ENCODE measurements at places on chromosomes 5 and 9.
A peak's percentile ranks its signal among the peaks of the same experiment; 100 is the strongest.

GRCh38 chr9:89996116-89996515 lies 391.3 kb downstream of the GADD45G start:
- no peak for DNase-seq

- DNase-seq, result no peak
These were observed 65.6 kb downstream of the COL5A1 start for GRCh38 chr9:134707031-134707680.

- DNase-seq, result no peak
These were observed 5.4 kb downstream of the HSPA9 start for GRCh38 chr5:138569782-138570181.

GRCh38 chr9:38707885-38708637 lies 11.9 kb downstream of the FAM240B start:
- DNase-seq, result no peak

GRCh38 chr9:89225991-89226471 lies 47.4 kb upstream of the SHC3 start:
- DNase-seq, result no peak

- DNase-seq, result no peak
These were observed 448.2 kb downstream of the GADD45G start for GRCh38 chr9:90053027-90053426.

- DNase-seq, result no peak
These were observed 33.5 kb upstream of the EBF1 start for GRCh38 chr5:159133041-159133741.

GRCh38 chr5:555058-555623 lies 30.9 kb upstream of the SLC9A3 start:
- DNase-seq, result no peak

DNA sequence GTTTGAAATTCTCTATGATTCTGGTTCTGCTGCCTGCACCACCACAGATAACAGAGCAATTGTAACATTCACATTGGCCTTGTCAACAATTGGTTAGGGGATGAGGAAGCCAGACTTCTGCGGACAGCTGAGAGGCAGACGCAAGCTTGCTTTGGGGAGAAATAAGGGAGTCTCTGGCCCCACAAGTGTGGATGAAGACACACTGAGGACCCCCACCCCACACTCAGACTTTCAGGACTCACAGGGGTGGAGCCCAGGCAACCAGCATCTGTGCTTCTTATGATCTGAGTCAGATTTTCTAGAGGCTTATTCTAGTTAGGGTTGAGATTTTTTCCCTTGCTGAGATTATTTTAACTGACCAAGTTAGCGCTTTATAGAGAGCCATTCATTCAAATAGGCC lies 140.3 kb upstream of the IRX2 start:
- no peak for DNase-seq

GRCh38 chr5:62576570-62577170 lies 1.9 kb upstream of the LRRC70 start:
- no peak for DNase-seq

- DNase-seq, result no peak
These were observed 209.4 kb downstream of the DTWD2 start for GRCh38 chr5:118778941-118779340.

- DNase-seq, result no peak
These were observed 1.3 kb downstream of the PRDM12 start for GRCh38 chr9:130665431-130666392.

- peak; percentile 4 for DNase-seq
These were observed 50.1 kb upstream of the TTC39B start for GRCh38 chr9:15357050-15357653.

DNA sequence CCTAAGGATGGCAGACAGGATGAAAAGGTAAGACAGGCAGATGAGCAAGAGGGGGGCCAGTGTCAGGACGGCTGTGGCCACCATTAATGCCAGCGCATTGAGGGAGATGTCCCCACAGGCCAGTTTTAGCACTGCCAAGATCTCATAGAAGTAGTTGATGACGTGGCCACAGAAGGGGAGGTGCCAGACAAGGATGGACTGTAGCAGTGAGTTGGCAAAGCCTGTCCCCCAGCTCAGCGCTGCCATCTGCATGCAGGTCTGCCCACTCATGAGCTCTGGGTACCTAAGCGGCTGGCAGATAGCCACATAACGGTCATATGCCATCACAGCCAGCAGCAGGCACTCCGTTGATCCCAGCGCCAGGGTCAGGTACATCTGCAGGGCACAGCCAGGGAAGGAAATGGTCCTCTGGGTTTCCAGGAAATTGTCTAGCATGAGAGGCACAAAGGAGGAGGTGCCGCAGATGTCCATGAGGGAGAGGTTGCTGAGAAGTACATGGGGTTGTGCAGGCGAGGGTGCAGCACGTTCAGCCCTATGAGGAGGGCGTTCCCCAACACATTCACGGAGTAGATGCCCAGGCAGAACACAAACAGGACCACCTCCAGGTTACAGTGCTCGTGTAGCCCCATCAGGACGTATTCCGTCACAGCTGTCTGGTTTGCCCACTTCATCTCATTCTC lies 10.8 kb downstream of the OR13J1 start:
- DNase-seq, result no peak

DNA sequence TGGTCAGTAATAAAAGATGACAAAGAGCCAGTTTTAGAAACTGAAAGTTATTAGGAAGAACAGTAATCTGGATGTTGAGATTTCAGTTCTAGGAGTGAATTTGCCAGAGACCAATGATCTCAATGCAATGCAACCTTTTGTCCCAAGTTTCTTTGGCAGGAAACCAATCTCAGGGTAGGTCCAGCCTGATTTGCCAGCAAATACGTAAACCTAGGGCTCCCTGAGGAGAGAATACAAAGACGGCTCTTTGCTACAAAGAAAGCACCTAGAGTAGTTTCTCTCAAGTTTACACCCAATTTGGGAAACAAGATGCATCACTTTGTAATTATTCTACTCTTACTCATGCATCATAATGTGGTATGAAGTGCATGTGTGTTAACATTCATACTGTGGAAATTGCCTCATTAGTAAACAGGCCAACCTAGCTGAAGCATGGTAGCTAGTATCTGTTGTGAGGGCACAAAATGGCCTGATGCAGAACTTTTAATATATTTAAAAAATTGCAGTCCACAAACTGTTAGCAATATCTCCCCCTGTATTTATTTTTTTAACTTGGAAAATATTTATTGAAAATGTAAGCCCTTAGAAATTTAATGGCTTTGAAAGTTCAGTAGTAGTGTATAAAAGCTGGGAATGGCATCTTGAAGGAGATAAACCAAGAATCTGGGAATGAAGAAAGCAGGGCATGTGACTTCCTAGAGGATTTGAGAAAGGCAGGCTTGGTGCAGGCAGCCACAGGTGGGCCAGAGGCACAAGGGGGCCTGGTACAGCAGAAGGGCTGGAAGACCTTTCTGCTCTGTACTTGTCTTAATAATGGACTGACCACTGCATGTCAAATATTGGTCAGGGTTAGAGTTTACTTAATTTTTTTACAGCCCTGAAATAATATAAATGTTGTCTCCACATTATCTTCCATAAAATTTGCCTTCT lies 59.5 kb downstream of the MAST4 start:
- no peak for DNase-seq

DNA sequence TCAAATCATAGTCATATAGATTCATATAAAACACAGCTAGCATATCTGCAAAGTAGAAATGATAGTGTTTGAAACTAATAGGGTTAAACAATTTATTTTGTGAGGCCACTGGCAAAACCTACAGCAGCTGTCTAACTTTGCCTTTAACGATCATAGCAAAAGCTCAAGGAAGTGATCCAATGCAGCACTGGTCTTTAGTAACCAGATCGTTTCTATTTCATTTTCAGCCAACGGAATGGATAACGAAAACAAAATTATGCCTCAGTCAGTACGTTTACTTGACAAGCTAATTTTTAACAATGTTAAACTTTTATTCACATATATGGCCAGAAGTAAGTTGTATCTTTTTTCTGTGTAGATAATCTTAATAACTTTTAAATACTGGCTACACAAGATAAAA lies 17.7 kb downstream of the MLLT3 start:
- DNase-seq, result no peak

DNA sequence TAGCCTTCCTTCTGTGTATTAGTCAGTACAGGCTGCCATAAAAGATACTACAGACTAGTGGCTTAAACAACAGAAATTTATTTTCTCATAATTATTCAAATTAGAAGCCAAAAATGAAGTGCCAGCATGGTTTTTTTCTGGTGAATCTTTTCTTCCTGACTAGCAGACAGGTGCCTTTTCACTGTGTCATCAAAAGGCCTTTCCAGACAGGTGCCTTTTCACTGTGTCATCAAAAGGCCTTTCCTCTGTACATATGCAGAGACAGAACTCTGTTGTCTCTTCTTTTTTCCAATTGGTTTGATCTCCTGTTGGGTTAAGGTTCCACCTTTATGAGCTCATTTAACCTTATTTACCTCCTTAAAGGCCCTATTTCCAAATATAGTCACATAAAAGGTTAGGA lies 599.9 kb downstream of the ISL1 start:
- DNase-seq, result no peak

DNA sequence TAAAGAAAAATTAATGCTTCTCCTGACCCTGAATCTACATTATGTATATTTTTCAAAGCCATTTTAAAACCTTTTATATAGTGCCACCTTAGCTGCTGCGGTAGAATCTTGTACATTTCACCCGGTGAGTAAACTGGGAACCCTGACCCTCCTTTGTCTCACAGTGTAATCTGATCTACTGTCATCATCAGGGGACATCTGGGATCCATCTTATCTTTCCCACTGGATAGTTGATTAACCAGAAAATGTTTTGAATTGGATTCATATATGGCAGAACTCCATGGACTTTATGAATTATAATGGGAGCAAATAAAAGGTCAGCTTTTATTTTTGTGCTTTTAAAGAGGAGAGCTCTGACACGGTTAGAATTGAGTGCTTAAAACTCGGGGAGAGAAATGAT lies 95.0 kb downstream of the ADAMTSL1 start:
- no peak for DNase-seq

GRCh38 chr5:56359809-56360685 lies 126.9 kb upstream of the ANKRD55 start:
- DNase-seq, result no peak

DNA sequence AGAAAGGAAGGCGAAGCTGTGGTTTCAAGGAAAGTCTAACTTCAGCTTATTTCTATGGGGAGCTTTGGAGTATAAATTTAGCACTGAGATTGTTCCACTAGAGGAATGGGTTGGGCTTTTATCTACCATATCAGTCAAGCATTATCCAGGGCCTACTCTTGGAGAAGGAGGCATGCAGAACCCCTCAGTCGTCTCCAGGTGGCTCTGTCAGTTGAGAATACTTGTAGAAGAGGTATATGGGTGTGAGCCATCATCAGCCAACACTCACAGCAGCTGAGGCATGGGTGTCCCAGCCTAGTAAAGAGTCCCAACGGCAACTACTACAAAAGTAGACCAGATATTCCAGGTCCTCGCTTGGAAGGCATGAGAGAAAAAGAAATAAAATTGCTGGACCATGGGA lies 548.5 kb upstream of the GRAMD2B start:
- DNase-seq, result no peak
